ENCODE measurements at places on chromosomes 11 and 22.

- DNase-seq: no peak
These were observed 600.1 kb downstream of the INSC start for GRCh38 chr11:15714641-15715399.

DNA sequence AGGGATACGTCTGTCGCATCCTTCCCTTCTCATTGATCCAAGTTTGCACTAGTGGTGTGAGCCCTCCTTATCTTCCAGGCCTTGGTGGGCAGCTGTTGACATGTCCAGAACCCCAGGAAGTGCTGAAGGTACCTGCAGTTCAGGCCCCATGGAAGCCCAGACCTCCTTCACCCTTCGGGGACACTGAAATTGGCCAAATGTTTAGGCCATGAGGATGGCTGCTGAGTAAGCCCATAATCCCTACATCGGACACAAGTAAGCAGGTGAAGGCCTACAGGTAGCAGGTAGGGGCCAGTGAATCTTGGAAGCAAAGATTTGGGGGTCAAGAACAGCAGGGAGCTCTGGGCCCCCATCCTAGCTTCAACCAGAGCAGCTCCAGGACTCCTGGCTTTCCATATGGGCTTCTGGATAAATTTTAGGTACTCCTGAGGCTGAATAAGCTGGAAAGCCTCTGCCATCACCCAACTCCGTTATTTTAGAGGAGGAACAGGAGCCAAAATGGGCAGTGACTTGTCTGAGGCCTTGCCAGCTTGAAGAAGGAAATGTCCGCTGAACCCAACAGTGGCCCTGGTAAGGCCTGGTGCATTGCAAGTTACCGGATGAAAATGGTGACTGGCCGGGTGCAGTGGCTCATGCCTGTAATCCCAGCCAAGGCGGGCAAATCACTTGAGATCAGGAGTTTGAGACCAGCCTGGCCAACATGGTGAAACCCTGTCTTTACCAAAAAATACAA lies 45.2 kb downstream of the MORC2 start:
- no peak for DNase-seq

DNA sequence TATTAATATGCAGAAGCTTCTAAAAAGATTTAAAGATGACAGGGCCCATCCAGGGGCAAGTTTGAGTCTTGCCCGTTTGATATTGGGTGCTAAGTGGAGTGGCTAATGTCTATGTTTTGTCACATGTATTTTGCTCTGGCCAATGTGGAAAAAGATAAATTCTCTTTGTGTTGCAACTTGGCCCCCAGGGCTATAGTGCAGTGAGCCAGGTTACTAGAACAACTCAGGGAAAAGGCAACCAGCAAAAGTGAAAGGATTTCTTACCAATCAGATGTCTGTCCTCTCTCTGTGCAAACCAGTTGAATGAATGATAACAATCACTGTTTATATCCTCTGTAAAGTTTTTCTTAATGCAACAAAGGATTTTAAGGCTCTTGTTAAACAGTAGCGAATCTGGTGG lies 4.6 kb upstream of the CLNS1A start:
- DNase-seq: no peak

DNA sequence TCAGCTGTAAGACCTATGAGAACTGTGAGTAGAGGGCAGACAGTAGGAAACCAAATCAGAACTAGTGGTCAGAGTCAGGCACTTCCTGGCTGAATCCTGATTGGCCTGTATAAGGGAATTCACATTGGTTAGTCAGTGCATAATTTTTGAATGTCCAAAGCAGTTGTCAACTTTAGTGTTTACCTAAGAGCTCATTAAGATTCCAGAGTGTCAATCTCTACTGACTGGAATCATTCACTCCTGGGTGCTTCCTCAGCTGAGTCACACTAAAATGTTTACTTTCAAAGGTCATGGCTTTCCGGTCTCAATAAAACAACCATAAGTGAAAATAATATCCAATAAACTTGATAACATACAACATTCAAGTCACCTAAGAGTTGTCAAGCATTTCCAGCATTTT lies 306.1 kb downstream of the C11orf87 start:
- DNase-seq: peak; percentile 36

GRCh38 chr11:11981840-11982239 lies 26.6 kb downstream of the DKK3 start:
- no peak for DNase-seq

Data from EL (cell line).